ENCODE measurements at places on chromosomes 11 and 22.

- no peak overlapping the region for H3K27ac ChIP-seq
- H3K4me3 ChIP-seq = no peak overlapping the region
- no peaks in the 10 kb centered on the region for H3K36me3 ChIP-seq
Measured at GRCh38 chr11:86177302-86177701, 67.3 kb upstream of the EED start.

DNA sequence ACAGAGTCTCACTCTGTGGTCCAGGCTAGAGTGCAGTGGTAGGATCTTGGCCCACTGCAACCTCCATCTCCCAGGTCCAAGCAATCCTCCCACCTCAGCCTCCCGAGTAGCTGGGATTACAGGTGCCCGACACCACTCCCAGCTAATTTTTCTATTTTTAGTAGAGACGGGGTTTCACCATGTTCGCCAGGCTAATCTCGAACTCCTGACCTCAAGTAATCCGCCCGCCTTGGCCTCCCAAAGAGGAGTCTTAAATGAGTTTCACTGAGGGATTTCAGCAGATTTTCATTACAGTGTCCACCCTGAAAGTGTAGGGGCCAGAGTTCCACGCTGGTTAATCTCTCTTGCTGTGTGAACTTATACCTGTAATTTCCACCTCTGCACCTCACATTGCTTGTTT is 412 bp upstream of the RPS3 start:
- no peak for DNase-seq
- H3K36me3 ChIP-seq = peaks cover 40% of the 10 kb centered on the region
- H3K4me1 ChIP-seq = peaks cover 25% of the 10 kb centered on the region
- no peak overlapping the region for H3K27ac ChIP-seq
- peak overlapping the region; percentile 85 for H3K4me3 ChIP-seq

- no peaks in the 10 kb centered on the region for H3K4me1 ChIP-seq
- no peak overlapping the region for H3K27ac ChIP-seq
- no peak overlapping the region for H3K4me3 ChIP-seq
- H3K27me3 ChIP-seq = no peaks in the 10 kb centered on the region
- H3K36me3 ChIP-seq = no peaks in the 10 kb centered on the region
Measured at GRCh38 chr11:94504689-94505293, 7.5 kb upstream of the C11orf97 start.

GRCh38 chr11:128201801-128202200 is 385.6 kb downstream of the ETS1 start:
- H3K4me3 ChIP-seq = no peak overlapping the region
- H3K27ac ChIP-seq = no peak overlapping the region
- H3K27me3 ChIP-seq = no peaks in the 10 kb centered on the region
- no peaks in the 10 kb centered on the region for H3K4me1 ChIP-seq

GRCh38 chr22:24567668-24568067 is 11.9 kb downstream of the SNRPD3 start:
- no peak overlapping the region for H3K27ac ChIP-seq
- DNase-seq = no peak
- no peaks in the 10 kb centered on the region for H3K27me3 ChIP-seq

GRCh38 chr11:114195151-114195550 is 101.0 kb upstream of the NNMT start:
- H3K36me3 ChIP-seq = no peaks in the 10 kb centered on the region
- H3K4me3 ChIP-seq = no peak overlapping the region
- DNase-seq = no peak
- peaks cover 4% of the 10 kb centered on the region for H3K27me3 ChIP-seq
- no peak overlapping the region for H3K27ac ChIP-seq

GRCh38 chr11:111736621-111737443 is 29.4 kb downstream of the PPP2R1B start:
- H3K27ac ChIP-seq = no peak overlapping the region

- 0 out of 2 replicates have a peak, but pooled peaks cover 3% of the 10 kb centered on the region for H3K4me1 ChIP-seq
- no peak overlapping the region for H3K27ac ChIP-seq
- DNase-seq = no peak
- H3K27me3 ChIP-seq = no peaks in the 10 kb centered on the region
Measured at GRCh38 chr22:45867118-45867905, 109.7 kb downstream of the WNT7B start.

- H3K4me3 ChIP-seq = no peak overlapping the region
- DNase-seq = no peak
- no peaks in the 10 kb centered on the region for H3K4me1 ChIP-seq
- H3K27ac ChIP-seq = no peak overlapping the region
- H3K27me3 ChIP-seq = no peaks in the 10 kb centered on the region
Measured at GRCh38 chr11:94675239-94675638, 92.9 kb upstream of the AMOTL1 start.

DNA sequence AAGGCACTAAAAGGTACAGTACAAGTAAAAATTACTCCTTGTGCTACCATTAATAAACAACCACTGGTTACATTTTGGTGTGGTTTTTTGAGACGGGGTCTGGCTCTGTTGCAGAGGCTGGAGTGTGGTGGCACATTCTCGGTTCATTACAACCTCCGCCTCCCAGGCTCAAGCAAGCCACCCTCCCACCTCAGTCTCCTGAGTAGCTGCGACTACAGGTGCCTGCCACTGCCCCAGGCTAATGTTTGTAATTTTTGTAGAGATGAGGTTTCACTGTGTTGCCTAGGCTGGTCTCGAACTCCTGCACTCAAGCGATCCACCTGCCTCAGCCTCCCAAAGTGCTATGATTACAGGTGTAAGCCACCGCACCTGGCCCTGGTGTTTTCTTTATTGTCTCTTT is 20.8 kb downstream of the TAF1D start:
- no peak for DNase-seq
- no peak overlapping the region for H3K27ac ChIP-seq
- no peaks in the 10 kb centered on the region for H3K4me1 ChIP-seq
- no peak overlapping the region for H3K4me3 ChIP-seq

GRCh38 chr22:32123657-32124056 is 35.4 kb downstream of the C22orf42 start:
- no peak overlapping the region for H3K4me3 ChIP-seq
- no peak overlapping the region for H3K27ac ChIP-seq
- H3K36me3 ChIP-seq = no peaks in the 10 kb centered on the region

GRCh38 chr22:46977656-46978343 is 215.3 kb downstream of the TBC1D22A start:
- no peak overlapping the region for H3K4me3 ChIP-seq
- H3K4me1 ChIP-seq = no peaks in the 10 kb centered on the region
- H3K27me3 ChIP-seq = no peaks in the 10 kb centered on the region
- peaks cover 2% of the 10 kb centered on the region for H3K36me3 ChIP-seq
- H3K27ac ChIP-seq = no peak overlapping the region

- no peak for DNase-seq
- no peak overlapping the region for H3K4me3 ChIP-seq
- no peaks in the 10 kb centered on the region for H3K27me3 ChIP-seq
- H3K4me1 ChIP-seq = no peaks in the 10 kb centered on the region
- no peak overlapping the region for H3K27ac ChIP-seq
Measured at GRCh38 chr11:42620796-42621195, 691.0 kb upstream of the API5 start.

DNA sequence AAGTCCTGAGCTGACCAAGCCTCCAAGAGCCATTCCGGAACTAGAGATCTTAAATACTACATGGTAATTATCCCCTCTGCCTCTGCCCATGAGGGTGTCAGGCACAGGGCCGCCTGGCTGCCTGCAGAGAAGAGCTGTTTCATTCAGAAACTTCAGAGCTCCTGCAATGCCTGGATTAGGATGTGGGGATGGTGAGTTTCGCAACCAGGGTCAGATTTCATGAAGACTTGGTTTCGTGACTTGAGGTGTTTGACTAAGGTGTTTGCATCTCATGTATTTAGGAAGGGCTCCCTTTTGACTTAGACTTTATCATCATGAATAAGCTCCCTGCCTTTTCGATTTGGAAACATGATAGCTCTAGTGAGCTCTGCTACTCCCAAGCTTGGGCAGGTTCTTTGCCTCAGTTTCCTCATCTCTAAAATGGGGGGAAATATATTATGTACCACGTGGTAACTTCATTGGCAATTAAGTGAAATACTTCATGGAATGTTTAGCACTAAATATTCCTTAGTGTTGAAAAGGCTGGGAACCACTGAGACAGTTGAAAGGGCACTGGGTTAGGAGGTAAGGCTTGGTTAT is 9.1 kb downstream of the TIMP3 start:
- no peak for DNase-seq
- H3K27ac ChIP-seq = no peak overlapping the region
- no peaks in the 10 kb centered on the region for H3K4me1 ChIP-seq
- H3K36me3 ChIP-seq = no peaks in the 10 kb centered on the region
- no peak overlapping the region for H3K4me3 ChIP-seq

GRCh38 chr22:24516301-24516737 is 21.2 kb downstream of the UPB1 start:
- H3K4me1 ChIP-seq = peaks cover 3% of the 10 kb centered on the region
- H3K4me3 ChIP-seq = no peak overlapping the region
- no peaks in the 10 kb centered on the region for H3K27me3 ChIP-seq
- H3K36me3 ChIP-seq = no peaks in the 10 kb centered on the region

GRCh38 chr11:35711173-35711910 is 48.8 kb downstream of the TRIM44 start:
- no peaks in the 10 kb centered on the region for H3K27me3 ChIP-seq
- H3K4me1 ChIP-seq = no peaks in the 10 kb centered on the region
- H3K27ac ChIP-seq = no peak overlapping the region
- no peak for DNase-seq
- H3K4me3 ChIP-seq = no peak overlapping the region
- H3K36me3 ChIP-seq = no peaks in the 10 kb centered on the region

DNA sequence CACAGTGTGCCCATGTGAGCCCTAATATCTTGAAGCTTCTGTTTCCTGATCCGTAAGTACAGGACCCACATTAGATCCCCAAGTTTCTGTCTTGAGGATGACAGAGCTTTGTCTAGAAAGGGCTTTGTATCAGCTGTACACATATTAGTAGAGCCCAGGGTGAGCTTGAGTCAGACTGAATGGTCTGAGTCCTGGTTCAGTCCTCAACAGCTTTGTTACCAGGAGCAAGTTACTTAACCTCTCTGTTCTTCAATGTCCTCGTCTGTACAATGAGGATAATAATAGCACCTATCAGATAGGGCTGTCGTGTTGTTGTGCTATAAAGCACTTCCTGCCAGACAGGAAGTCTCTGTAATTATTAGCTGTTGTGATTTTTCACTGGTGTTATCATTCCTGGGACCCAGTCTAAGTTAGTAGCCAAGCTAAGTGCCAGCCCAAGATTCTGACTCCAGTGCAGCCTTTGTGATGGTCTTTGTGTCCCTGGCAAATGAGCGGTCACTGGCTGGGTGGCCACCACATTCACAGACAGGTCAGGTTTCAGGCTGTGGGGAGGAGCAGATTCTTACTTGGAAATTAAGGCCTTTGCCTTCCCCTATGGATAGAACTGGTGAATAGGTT is 6.8 kb downstream of the TOM1 start:
- DNase-seq = no peak
- no peak overlapping the region for H3K4me3 ChIP-seq

DNA sequence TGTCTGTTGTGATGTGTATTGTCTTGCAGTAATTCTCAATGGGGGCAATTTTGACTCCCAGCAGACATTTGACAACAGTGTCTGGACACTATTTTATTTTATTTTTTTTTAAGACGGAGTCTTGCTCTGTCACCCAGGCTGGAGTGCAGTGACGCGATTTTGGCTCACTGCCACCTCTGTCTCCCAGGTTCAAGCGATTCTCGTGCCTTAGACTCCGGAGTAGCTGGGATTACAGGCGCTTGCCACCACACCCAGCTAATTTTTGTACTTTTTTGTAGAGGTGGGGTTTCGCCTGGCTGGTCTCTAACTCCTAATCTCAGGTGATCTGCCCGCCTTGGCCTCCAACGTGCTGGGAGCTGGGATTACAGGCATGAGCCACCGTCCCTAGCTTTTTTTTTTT is 1.4 kb downstream of the RPS6KB2 start:
- no peak overlapping the region for H3K4me3 ChIP-seq
- H3K36me3 ChIP-seq = no peaks in the 10 kb centered on the region
- H3K4me1 ChIP-seq = peaks cover 14% of the 10 kb centered on the region
- H3K27ac ChIP-seq = no peak overlapping the region
- DNase-seq = no peak

- no peak overlapping the region for H3K27ac ChIP-seq
- DNase-seq = no peak
- H3K4me1 ChIP-seq = no peaks in the 10 kb centered on the region
- no peaks in the 10 kb centered on the region for H3K36me3 ChIP-seq
- H3K4me3 ChIP-seq = no peak overlapping the region
- no peaks in the 10 kb centered on the region for H3K27me3 ChIP-seq
Measured at GRCh38 chr11:2691355-2691761, 8.4 kb downstream of the KCNQ1OT1 start.

GRCh38 chr22:42432020-42432596 is at the start of gene NFAM1:
TSS of gene NFAM1 (minus strand) at chr22:42432403. CDS start at chr22:42432357, 46 bp downstream.
- no peak for DNase-seq
- H3K27ac ChIP-seq = no peak within 1 kb of the TSS
- no peak within 1 kb of the TSS for H3K4me3 ChIP-seq
- H3K27me3 ChIP-seq = no peaks in the 10 kb centered on the region
- H3K4me1 ChIP-seq = no peaks in the 10 kb centered on the region

DNA sequence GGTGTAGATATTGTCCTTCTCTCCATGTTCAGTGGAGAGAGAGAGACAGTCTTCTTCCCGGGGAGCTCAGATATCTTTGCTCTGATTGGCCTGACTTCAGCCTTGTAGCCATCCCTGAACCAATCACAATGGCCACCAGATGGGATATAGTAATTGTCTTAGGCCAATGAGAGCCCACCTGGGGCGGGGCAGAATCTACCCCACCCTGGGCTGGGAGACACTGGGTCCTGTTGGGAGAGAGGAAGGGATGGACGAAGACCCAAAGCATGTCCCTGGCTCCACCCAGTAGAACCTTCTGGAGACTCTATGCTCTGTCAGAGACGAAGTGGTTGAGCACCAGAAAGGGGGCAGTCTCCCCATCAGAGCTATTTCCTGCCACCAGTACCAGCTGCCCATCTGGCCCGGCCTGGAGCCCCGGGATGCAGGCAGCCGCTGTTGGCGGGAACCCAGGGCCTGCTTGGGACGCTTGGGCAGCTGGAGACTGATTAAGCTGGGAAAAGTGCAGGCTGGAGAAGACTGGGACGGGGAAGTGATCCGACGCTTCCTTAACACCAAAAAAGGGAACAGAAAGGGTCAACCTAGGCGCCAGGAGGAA is 31.6 kb upstream of the CBX7 start:
- no peak overlapping the region for H3K4me3 ChIP-seq
- H3K36me3 ChIP-seq = no peaks in the 10 kb centered on the region
- H3K27me3 ChIP-seq = no peaks in the 10 kb centered on the region

GRCh38 chr11:44338698-44339529 is 29.0 kb upstream of the ALX4 start:
- H3K27ac ChIP-seq = no peak overlapping the region
- H3K4me1 ChIP-seq = no peaks in the 10 kb centered on the region
- H3K36me3 ChIP-seq = no peaks in the 10 kb centered on the region
- peaks cover 20% of the 10 kb centered on the region for H3K27me3 ChIP-seq
- no peak overlapping the region for H3K4me3 ChIP-seq
- no peak for DNase-seq

DNA sequence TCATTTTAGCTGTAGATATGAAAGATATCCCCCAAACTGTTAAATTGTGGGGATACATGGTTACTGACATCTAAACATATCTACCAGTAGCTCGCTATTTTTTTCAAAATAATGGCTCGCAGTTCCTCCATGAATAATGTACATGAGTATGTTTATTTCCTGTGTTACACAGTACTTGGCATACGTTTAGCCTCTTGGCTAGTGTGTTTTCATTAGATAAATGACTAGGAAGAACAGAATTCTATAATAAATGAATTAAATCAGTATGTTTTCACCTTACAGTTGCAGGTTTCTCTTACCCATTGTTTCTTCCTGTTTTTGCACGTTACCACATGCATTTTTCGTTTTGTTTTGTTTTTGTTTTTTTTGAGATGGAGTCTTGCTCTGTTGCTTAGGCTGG is 21.8 kb downstream of the RNF169 start:
- no peaks in the 10 kb centered on the region for H3K36me3 ChIP-seq
- H3K4me3 ChIP-seq = no peak overlapping the region
- no peak overlapping the region for H3K27ac ChIP-seq
- no peak for DNase-seq
- no peaks in the 10 kb centered on the region for H3K27me3 ChIP-seq
- H3K4me1 ChIP-seq = peaks cover 5% of the 10 kb centered on the region
